DMS153 (cell line): ENCODE measurements at places on chromosomes 4 and X.

- DNase-seq: no peak
These were observed 487 bp downstream of the TBCK start for GRCh38 chr4:106315476-106315967.

DNA sequence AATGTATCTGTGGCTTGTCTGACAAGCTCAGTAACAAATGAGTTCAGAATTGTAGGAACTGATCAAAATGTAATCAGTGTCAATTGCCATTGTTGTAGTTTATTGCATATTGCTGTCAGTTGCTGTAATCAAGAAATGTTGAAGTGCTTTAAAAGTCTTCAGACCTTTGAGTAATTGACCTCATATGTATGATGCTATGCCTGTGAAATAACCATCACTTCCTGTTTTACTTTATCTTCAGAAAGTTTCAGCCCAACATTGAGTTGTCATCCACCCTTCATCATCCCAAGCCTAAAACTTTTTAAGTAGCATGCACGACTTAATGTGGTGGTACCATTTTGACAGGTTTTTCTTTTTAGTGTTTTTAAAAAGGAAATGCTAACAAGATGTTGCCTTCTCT is 212.4 kb downstream of the ARHGAP10 start:
- DNase-seq: no peak

DNA sequence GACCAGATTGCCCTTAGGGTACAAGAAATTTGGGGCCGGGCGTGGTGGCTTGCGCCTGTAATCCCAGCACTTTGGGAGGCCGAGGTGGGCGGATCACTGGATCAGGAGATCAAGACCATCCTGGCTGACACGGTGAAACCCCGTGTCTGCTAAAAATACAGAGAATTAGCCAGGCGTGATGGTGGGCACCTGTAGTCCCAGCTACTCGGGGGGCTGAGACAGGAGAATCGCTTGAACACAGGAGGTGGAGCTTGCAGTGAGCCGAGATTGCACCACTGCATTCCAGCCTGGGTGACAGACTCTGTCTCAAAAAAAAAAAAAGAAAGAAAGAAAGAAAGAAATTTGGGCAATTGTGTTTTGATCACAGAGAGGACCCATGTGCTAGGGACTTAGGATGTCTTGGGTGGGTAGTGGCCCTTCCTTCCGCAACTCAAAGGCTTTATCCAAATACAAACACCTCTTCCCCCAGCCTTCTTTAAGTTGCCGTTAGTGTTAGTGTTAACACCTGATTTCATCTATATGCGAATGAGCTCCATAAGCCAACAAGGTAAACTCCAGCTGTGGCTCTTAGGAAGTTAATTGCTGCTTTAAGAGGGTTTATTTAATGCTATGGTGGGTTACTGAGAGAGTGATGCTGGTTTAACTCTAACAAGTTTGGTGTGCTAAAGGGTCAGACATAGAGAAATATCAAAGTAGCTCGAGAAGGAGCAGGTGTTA is 8.6 kb upstream of the CCDC110 start:
- no peak for DNase-seq

DNA sequence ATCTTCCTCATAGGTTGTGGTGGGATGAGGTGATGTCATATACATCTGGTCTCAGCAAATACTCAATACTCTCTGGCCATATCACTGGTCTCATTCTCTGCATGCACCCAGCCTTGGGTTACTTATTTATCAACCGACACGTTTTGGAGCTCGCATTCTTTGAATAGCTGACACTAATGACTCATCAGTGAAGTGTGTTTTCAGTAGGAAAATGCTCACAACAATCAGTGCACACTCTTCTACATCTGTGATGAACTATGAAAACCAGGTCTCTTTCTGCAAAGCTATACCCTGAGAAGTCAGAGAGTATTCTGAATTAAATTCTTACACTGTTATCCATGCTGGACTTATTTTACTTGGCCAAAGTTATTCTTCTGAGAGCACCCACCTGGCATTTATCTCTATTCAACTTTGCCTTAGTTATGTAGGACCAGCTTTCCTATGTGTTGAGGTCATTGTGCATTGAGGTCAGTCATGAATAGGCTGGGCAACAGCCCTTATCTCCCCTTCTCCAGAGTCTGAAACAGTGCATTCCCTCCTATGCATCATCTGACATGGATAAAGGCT is 58.7 kb upstream of the DHX15 start:
- DNase-seq: no peak

DNA sequence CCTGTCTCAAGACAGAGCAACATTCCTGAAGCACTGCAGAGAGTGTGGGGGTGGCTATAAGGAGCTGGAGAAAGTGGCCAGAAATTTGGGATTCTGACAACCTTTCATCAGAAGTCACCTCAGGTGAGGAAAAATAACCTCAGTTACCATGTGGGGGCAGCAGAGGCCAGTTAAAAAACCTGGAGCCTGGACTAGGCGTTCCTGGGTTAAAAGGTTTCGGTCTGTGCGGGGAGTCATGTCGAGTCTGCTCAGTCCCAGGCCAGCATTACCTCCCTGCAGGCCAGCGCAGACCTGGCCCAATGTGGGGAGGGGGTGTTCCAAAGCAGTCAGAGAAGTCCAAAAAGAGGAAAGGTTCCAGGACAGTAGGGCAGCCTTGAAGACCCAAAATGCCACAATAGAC is 10.9 kb upstream of the NALF2 start:
- no peak for DNase-seq

- DNase-seq: no peak
These were observed 46.6 kb upstream of the CDX4 start for GRCh38 chrX:73400136-73400748.
